GM03348 (cell line): ENCODE measurements at places on chromosomes 11 and 22.

GRCh38 chr11:108286370-108286769, 63.5 kb downstream of the ATM start:
- no peak for DNase-seq

DNA sequence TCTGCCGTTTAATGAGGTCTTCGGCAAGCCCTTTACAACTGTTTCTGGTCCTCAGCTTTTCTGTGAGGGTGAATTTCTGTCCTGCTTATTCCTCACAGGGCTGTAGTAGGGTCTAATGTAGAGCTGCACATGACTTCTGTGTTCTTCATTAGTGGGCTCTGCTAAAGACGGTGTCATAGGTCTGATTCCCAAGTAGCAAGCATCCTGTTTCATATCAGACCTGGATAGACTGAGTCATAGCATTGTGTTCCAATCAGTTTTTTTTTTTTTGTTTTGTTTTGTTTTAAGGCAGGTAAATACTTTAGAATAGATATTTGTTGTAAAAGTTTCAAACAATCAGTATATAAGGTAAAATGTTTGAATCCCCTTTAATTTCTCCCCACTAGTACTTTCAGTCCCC, 35.4 kb downstream of the BIRC2 start:
- no peak for DNase-seq

DNA sequence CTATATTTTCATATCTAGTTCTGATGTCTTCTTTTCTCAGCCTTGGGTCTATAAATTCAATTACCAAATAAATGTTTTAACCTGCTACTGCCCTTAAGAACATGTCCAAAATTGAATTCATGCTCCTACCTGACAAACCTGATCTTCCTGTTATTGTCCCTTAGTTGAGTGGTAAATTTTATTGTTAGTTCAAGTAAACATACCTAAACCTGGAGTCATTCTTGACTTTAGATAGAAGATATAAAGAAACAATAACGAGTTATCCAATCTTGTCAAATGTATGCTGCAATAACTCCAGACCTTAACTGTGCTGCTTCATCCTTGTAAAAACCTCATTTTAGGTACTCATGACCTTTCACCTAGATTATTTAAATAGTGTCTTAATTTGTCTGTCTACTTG, 34.6 kb upstream of the SC5D start:
- DNase-seq = no peak

DNA sequence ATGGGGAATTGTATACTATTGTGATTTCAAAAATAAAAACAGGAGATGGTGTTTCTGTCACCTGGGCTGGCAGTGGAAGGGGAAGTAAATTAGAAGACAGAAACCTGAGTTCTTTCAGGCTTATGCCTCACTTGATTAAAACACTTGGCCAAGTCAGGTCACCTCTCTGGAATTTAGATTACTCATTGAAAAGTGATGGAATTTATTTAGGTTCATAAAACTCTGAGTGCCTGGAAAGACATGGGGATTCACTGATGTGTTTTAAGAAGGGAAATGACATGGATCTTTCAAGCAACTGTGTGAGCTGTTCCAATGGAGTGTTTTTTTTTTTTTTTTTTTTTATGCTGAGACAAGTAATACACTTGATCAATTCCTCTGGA, 400.1 kb downstream of the TMEM135 start:
- peak; percentile 55 for DNase-seq
